ENCODE measurements at places on chromosomes 1 and 21.

DNA sequence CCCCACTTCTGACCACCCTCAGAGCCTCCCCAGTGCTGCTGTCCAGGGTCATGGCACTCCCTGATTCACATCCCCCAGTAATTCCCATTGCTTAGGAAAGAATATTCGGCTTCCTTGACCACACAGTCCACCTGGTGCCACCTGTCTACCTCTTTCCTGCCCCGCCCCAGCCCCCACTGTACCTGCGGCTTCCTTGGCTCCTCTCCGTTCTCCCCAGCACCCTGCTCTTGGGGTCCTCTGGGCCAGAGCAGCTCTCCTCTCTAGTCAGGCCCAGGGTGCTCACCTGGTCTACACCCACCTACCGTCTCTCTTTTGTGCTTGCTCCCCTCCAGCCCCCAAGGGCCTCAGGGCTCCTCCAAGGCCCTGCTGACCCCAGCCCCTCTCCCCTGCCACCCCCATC lies 142.6 kb downstream of the PEX14 start:
- no peak for DNase-seq

DNA sequence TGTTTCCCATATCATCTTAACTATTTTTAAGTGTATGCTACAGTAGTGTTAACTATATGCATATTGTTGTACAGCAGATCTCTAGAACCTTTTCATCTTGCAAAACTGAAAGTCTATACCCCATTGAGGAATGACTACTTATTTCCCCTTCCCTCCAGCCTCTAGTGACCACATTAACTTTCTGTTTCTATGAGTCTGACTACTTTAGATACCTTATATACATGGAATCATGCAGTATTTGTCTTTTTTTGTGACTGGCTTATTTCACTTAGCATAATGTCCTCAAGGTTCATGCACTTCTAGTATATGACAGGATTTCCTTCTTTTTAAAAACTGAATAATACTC lies 96.5 kb upstream of the BTG3 start:
- DNase-seq: no peak

GRCh38 chr1:157201767-157202166 lies 63.6 kb upstream of the ETV3 start:
- no peak for DNase-seq

DNA sequence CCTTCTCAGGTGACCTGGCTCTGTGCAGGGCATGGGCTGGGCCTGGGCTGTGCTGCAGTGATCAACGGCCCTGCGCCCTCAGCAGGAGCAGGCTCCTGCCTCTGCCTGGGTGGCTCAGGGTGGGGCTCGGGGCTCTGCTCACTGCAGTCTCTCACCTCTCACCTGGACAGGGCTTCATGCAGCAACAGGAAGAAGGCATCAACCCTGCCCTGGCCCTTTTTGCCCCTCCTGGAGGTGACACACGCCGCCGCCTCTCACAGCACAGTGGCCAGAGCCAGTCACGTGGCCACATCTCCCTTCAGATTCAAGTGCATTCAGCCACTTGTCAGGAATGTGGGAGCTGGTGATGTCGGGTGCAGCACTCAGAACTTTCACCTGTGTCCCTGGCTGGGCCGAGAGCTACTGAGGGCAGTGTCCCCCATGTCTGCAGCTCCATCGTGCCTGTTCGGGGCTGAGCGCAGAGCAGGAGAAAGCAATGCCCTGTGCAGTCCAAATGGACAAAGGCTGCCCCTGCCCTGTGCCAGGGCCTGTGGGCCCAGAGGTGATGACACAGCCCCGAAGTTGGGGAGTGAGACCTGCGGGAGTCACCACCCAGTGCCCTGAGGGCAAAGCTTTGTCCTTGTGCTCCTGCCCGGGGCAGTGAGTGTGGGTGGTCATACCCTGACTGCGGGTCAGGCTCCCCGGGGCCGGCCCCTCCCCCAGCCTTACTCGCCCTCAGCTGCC lies 314.0 kb downstream of the PTPRU start:
- peak; percentile 40 for DNase-seq

GRCh38 chr1:204487256-204487615 lies 7.4 kb downstream of the PIK3C2B start:
- no peak for DNase-seq

DNA sequence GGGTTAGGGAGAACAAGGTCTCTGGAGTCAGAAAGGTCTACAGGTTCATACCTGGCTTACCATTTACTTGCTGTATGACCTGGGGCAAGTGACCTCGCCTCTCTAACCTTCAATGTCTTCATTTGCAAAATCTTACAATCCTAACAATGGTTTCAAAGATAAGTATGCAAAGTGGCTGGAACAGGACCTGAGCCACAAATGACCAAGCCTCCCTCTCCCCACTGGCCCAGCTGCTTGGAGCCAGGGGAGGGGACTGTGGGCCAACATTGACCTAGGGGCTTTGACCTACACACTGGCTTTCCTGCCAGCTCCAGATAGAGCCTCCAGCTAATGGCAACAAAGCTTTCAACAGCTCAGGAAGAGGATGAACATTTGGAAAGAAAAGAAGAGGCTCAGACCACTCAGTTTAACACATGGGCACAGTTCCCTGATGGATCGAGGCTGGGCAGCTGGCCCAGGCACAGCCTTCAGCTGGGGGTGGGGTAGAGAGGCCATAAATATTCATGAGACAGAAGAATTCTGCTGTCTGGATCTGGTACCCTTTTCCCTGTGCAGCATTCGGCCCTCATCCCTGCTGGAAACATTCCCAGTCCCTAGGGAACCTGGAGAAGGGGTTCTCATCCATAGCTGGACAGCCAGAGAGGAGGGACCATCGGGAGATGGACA lies 12.9 kb downstream of the PTAFR start:
- no peak for DNase-seq

DNA sequence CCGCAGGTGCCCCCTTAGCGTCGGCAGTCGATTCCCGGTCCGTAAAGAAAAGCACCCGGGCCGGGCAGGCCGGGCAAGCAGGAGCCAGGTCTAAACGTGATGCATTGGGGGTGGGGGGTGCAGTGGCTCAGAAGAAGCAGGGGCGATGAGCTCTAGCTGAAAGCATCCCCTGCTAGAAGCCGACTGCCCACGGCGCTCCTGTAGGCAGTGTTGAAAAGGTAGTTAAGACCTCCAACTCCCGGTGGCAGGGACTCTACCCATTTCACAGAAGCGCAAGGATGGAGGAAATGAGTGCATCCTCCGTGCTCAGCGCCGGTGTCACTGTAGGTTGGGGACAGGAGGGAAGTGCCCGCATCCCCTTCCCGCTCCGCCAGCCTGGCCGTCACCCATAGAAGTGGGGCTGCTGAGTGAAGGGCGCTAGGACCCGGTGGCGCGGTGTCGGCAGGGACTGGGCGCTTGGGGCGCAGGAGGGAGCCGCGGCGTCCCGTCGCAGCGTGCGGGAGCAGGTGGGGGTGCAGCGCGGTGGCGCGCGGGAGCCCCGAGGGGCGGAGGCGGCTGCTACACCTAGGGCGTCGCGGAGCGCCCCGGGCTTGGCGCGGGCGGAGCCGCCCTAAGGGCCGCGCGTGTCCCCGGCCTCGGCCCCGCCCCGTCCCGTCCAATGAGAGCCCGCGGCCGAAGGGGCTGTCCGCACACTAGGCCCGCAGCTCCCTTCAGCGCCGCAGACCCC lies at the start of gene WNT2B:
Gene WNT2B, plus strand, starts transcription at position 688 of the 727 bp plus-strand sequence. CDS start 298 bp downstream, outside the sequence.
- DNase-seq: no peak

DNA sequence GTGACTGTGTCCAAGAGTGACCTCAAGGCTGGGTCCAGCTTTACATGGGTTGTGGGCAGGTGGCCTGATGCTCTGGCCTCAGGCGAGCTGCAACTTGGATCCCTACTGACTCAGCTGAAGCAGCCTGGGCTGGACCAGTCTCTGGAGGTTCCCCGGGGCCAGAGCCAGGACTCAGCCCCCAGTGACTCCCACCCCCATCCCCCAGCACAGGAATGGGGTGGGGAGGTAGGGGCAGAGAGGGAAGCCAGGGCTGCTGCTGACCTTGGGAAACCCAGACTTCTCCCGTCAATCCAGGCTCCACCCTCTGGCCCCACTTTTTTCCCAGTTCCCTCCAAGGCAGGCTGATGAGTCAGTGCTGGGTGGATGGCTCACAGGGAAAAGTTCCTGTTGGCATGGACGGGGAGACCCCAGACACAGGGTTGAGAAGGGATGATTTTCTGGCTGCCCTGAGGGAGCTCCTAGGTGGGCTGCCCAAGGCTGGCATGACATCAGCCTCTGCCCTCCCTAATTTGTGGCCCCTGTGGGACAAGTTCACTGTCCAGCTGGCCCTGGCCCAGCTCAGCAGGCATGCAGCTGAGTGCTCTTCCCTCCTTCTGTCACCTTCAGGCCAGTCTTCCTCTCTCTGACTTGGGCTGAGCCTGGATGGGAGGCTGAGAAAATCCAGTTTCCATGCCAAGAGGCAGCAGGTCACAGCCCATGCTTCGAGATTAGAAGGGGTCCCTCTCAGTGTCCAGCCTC lies 2.2 kb downstream of the ZC3H12A start:
- DNase-seq: peak; percentile 85

GRCh38 chr1:25848531-25848930 lies 10.7 kb downstream of the AUNIP start:
- no peak for DNase-seq

DNA sequence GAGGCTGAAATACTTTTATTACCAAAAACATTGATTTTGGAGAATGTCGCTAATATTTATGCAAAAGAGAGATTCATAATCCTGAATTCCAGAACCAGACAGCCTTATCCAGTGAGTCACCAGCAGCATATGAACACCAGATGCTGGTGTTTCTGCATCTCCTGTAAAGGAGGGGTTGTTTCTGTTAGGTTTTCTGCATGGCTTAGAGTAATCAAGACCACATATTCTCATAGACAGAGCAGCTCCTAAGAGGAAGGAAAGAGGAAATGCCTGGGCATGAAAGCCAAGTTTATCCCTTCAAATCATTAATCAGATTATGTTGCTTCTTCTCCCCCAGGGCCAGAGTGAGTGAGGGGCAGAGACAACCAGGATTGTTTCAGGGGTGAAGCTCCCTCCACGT lies 86.2 kb downstream of the NGF start:
- peak; percentile 18 for DNase-seq

DNA sequence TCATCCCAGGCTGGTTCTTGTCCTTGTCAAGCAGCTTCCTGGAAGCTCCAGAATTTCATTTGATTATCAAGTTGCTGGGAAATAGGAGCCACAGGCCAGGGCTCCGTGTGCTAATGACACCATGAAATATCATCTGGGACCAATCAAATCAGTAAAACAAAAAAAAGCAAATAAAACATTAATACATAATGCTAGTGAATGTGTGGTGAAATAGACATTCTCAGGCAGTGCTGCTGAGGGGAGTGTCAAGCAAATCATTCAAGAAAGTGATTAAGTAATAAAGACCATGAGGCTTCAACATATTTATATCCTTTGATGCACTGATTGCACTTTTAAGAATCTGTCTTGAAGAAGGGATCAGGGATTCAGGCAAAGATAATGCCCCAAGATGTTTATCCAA lies 213.7 kb downstream of the MATN1 start:
- DNase-seq: no peak

GRCh38 chr1:161032409-161032808 lies 6.4 kb downstream of the TSTD1 start:
- DNase-seq: no peak

DNA sequence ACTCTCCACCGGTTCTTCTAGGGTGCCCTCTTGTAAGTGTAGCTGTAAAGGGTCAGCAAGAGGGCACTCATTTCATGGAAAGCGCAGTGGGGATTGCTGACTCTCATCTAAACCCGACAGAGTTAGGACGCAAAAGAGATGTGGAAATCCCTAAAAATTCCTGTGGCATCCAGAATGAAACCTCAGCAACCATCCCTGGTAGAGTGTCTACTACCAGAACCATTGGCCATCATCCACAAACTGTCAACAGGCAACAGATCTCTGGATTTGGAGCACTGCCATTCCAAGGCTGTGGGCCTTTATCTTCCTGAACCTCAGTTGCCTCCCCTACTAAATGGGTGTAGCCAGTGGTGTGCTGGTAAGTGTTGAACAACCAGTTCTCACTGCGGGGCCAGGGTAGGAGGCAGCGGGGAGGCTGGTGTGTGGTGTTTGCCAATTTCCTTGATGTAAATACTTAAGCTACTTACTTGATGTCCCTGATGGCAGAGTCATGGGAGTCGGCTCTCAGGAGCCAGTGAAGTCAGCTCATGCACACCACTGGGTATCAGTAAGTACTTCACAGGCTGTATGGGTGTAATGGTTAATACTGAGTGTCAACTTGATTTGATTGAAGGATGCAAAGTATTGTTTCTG lies 195.8 kb downstream of the KAZN start:
- DNase-seq: no peak

DNA sequence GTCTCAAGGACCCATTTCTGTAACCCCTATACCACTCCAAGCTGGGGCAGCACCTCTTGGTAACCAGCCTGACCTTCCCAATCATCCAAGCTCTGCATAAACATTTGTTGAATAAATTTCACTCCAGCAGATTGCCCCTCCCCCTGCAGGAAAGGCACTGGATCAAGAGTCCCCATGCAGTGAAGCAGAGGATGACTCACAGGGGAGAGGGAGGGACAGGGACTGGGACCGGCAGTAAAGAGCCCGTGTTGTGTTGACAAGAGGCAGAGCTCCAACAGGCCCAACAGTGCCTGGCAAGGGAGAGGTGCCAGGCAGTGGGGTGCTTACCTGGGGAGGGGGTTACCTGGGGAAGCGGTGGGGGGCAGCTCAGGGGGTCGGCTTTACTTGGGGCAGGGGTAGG lies 32.3 kb downstream of the SLC9A1 start:
- DNase-seq: peak; percentile 90

- no peak for DNase-seq
These were observed 8.1 kb upstream of the ZNF687 start for GRCh38 chr1:151273924-151274466.

- DNase-seq: peak; percentile 17
These were observed 298 bp downstream of the SSBP3 start for GRCh38 chr1:54405898-54406293.

GRCh38 chr1:33306653-33307493 lies 14.0 kb downstream of the A3GALT2 start:
- no peak for DNase-seq

DNA sequence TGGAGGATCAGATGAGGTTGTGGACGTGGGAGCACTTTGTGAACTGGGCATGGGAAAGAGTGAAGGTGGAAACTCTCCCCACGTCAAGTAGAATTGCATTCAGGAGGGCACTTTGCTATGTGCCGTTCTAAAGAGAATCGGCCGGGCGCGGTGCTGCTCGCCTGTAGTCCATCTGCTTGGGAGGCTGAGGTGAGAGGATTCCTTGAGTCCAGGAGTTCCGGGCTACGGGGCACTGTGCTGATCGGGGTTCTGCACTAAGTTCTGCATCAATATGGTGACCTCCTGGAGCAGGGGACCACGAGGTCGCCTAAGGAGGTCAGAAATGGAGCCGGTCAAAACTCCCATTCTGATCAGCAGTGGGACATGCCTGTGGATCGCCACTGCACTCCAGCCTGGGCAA lies 141.9 kb downstream of the PEX14 start:
- DNase-seq: no peak

GRCh38 chr1:64569411-64569810 lies 99.5 kb downstream of the CACHD1 start:
- DNase-seq: no peak

- peak; percentile 76 for DNase-seq
These were observed 283.4 kb downstream of the ASTN1 start for GRCh38 chr1:176880955-176881595.

- no peak for DNase-seq
These were observed 6.4 kb downstream of the FOXD2 start for GRCh38 chr1:47444297-47444561.

Measured in PC-3 (cell line).